ENCODE measurements at places on chromosomes 5 and 9. TPM values are rescaled to one million over a fixed set of nuclear protein-coding genes. Genes with fewer than 3 reads are reported as not detected.

DNA sequence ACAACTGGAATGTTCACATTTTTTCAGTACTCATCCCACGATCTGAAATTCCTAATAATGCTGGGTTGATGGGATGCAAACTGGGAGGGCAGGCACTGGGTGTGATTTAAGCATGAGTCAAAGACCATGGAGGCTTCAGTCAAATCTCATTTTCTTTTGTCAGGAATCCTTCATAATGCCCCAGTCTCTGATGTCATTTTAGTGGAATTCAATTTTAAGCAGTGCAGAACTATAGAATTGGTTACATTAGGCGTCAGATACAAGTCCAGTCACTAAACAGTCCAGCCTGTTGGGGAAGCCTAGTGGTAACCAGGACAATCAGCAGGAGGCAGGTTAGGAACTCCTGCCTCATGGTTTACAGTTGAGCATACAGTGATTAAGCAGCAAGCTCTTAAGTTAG is 41.0 kb upstream of the TMEM215 start:
- no peak for DNase-seq

GRCh38 chr9:68547417-68547816 is 6.7 kb upstream of the TMEM252 start:
- DNase-seq: no peak

DNA sequence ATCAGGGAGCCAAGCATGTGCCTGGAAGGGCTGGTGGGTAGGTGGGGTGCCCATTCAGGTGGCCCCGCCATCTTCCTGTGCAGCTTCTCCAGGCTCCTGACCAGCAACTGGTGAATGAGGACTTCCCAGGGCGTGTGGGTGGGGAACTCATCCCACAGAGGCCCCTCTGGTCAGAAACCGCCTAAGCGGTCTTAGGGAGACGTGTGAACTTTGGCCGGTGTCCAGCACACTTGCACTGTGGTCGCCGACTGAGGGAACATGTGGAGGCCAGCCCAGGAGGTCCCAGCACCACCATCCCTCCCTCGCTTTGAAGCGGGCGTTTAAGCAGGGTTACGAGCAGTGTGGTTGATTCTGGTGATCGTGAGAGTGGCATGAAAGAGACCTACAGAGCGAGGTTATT is 77.8 kb downstream of the MVB12B start:
- DNase-seq: peak; percentile 63

GRCh38 chr9:114643001-114643400 is 14.6 kb downstream of the TEX53 start:
- no peak for DNase-seq

GRCh38 chr5:35920890-35921289 is 17.5 kb downstream of the CAPSL start:
- DNase-seq: no peak

GRCh38 chr5:59330680-59331079 is 562.8 kb downstream of the PDE4D start:
- no peak for DNase-seq

- no peak for DNase-seq
Observed at GRCh38 chr9:73911804-73912203, 585.3 kb upstream of the RORB start.

DNA sequence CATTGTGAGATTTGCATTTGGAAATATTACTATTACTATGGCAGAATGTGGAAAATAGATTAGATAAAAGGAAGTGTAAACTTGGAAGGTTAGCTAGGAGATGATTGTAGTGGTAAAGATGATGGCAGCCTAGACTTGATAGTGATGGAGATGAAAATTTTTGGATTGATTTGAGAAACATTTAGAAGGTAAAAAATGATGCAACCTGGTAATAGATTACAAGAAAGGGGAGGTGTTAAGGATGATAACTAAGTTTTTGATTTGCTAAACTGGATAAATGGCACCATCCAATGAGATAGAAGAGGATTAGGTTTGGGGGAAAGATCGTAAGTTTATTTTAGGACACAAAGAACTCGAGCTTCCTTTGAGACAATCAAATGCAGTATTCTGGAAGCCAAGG is 8.9 kb upstream of the SLC30A5 start:
- DNase-seq: no peak

- no peak for DNase-seq
Observed at GRCh38 chr9:128026255-128026772, 40.8 kb downstream of the NAIF1 start.

GRCh38 chr5:27592231-27592630 is 553.8 kb upstream of the CDH9 start:
- DNase-seq: no peak

GRCh38 chr5:125528881-125529280 is 782.4 kb upstream of the ZNF608 start:
- DNase-seq: no peak

DNA sequence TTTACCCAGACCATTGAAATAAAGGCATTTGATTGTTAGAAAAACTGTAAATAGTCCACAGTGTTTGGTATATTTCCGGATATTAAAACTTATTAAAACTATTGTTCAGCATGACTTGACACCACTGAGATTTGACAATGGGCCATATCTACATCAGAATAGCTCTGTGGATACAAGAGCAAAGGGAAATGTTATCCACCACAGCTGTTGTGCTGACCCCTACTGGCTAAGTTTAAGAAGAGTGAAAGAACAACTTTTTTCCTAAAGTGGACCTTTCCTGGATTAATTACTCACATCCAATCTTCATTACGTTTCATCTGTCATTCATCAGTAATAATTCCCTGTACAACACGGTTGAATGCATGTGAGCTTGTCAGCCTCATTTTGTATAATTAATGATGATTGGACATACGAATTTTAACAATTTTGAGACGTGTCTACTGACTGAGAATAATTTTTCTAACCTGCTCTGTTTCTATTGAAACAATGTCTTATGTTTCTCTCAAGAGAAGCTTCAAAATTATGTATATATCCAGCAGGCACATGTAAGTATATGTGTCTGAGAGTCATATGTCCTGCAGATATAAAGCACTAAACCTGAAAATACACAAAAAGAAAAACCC is 1952.6 kb downstream of the MAT2B start:
- no peak for DNase-seq

DNA sequence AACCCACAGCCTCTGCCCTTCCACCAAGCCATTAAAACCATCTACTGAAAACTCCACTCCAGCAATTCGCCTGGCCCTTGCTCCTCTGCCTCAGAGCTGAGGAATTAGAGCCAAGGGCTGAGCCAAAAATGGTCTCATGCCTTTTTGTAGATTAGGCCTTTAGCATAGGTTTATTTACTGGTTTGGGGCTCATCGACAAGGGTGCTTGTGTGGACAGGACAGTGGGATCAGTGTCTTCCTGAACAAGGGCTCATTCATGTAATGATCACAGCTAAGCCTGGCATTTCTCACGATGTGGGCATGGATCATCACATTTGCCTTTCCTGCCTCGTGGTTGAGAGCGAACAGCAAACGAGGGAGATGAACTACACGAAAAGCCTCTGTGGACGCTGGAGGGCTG is 59.2 kb upstream of the PHF24 start:
- no peak for DNase-seq

DNA sequence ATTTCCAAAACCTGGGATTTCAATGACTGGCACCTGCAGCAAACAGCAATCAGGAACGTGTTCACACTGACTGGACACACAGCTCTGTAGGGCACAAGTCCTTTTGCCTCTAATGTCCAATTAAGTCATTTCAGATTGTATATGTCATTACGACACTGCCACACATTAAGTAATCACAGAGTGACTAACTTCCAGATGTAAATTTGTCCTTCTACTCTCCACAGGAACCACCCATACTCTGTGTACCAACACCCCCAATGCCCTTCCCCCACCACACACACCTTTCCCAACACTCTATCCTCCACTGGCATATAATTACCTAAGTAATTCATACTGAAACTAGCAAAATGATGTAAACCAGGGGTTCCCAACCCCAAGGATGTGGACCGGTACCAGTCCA is 30.5 kb downstream of the LARS1 start:
- DNase-seq: no peak

- DNase-seq: no peak
Observed at GRCh38 chr5:106732624-106733023, 938.1 kb downstream of the EFNA5 start.

- no peak for DNase-seq
Observed at GRCh38 chr9:84174486-84174885, 166.1 kb downstream of the SLC28A3 start.

DNA sequence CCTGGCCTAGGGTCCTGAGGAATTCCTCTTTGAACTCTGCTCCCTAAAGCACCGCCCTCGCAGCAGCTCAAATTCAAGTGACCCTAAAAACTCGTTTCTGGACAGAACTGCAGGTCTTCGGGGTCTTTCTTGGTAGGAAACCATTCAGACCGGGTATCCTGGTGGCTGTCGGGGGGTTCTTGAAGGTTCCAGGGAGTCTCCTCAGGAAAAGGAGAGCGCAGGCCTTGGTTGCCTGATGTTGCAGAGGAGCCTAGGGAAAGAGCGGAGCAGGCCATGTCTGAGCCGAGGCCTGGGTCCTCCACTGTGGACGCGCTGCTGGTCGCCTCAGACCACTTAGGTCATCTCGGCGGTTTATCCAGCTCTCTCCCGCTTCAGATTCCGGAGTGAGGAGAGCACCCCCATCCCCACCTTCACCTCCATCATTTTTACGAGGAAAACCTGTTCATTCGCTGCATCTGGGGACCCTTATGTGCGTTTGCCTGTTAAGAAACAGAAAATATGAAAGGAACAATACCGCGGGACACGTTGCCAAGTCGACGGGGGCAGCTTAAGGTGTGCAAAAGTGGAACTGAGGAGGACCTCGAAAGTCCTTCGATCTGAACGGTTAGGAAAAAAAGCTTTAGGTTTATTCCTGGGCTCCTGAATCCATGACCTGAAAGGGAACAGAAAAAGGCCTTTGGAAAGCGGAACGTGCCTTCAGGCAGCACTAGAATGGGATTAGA is 299.4 kb downstream of the PARP8 start:
- peak; percentile 3 for DNase-seq

GRCh38 chr9:122314165-122314564 is 49.5 kb downstream of the MRRF start:
- DNase-seq: no peak

GRCh38 chr9:120435091-120435490 is 144.9 kb downstream of the CDK5RAP2 start:
- no peak for DNase-seq

Gene PPP3R2
- not detected for polyA plus RNA-seq

Gene LCN15
- 0.16 TPM for polyA plus RNA-seq

Gene HOMER1
- polyA plus RNA-seq: 1.2 TPM

Gene GPRIN1
- 0.39 TPM for polyA plus RNA-seq

Gene SHOC1
- 0.44 TPM for polyA plus RNA-seq

Gene SUSD3
- 2.0 TPM for polyA plus RNA-seq

Gene MAP1B
- polyA plus RNA-seq: 2.7 TPM

Gene TLX3
- polyA plus RNA-seq: not detected

Measured in lung (tissue), 17 donors.